ENCODE measurements at places on chromosomes 4 and X. TPM values are rescaled to one million over a fixed set of nuclear protein-coding genes. Genes with fewer than 3 reads are reported as not detected.

Gene KCTD8
- total RNA-seq = not detected

GRCh38 chr4:4783847-4784246 lies 75.6 kb upstream of the MSX1 start:
- no peak for DNase-seq

Gene SLC9B1
- total RNA-seq = 1.4 TPM

DNA sequence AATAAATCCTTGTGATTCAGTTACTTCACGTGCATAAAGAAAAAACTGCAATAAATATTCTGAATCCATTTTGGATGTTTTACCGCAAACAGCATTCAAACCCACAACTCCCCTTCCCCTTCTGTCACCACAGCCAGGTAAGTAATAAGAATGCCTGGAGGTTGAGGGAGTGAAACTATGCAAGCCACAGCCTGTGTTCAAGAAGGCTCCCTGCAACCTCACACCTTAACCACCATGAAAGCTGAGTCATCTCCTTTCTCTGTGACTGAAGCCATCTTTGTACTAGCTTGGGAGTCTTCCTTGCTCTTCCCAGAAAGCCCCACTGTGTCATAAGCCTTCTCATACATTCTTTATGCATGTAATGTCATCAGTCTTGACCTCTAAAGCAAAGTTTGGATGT lies 297.0 kb upstream of the PUDP start:
- DNase-seq = no peak

Gene PABPC4L
- total RNA-seq = not detected

DNA sequence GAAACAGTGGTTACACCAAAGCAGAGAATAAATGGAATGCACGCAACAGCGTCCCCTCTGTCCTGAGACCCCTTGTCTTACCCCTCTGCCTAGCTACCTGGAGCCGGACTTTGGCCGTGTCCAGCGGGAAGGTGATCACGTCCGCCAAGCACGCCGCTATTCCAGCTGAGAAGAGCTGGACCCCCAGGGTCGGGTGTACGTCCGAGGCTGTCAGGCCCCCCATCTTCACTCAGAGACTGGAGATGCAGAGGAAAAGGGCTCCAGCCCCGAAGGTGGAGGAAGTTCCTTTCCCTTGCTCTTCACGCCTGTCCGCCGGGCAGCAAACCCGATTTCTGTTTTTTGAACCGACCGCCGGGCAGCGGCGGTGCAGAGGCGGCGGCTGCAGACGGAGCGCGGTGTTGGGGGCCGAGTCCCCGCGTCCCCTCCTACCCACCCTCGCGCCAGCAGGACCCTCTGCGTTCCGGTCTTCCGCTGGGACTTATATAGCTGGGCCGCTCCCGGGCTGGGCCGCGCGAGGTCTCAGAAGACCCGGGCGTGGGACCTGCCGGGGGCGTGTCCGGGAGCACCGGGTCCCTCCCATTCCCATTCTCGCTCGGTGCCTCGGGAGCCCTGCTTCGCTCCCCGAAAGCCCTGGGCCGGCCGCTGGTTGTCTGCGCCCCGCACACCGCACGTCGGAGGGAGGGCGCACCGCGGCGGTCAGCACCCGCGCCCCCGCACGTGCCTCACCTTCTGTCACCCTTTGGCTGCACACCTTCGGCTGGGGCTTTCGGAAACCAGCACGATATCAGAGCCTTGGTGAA lies at the start of gene UCP1:
TSS of gene UCP1 (minus strand) at position 455 of the 800 bp plus-strand sequence. CDS start at position 223, 232 bp downstream.
- DNase-seq = no peak

Gene CXXC4
- total RNA-seq = 0.07 TPM

DNA sequence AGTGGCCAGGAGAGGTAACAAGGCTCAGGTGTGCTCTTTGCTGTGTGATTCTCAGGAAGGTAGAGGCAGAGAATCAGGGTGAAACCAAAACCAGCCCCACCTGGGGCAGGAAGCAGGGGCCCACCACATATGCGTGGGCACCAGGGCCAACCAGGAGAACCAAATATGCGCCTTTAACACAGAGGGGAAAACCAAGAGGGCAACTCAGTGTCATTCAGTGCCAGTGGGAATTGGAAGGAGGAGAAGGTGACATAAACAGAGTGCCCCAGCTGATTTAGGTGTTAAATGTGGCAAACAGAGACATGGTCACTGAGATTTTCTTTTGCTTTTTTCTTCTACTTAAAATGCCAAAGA lies 106.8 kb upstream of the MAMLD1 start:
- DNase-seq = no peak

DNA sequence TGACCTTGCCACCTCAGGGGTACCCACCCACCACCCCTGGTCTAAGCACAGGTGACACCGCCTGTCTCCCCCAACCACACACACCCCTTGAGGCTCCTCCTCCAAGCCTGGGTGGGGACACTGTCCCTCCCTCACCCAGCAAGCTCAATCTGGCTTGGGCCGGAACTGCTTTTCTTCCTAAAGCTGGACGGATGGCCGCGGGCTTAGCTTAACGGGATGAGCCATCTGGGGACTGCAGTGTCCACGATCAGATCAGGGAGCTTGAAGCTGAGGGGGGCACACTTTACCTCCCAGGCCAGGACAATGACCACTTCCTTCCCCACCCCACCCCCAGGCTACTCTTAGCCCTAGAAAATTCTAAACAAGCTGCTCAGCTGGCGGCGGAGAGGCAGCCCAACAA lies 1.0 kb upstream of the SLC6A8 start:
- no peak for DNase-seq

GRCh38 chr4:95742179-95742578 lies 97.7 kb upstream of the PDHA2 start:
- no peak for DNase-seq

DNA sequence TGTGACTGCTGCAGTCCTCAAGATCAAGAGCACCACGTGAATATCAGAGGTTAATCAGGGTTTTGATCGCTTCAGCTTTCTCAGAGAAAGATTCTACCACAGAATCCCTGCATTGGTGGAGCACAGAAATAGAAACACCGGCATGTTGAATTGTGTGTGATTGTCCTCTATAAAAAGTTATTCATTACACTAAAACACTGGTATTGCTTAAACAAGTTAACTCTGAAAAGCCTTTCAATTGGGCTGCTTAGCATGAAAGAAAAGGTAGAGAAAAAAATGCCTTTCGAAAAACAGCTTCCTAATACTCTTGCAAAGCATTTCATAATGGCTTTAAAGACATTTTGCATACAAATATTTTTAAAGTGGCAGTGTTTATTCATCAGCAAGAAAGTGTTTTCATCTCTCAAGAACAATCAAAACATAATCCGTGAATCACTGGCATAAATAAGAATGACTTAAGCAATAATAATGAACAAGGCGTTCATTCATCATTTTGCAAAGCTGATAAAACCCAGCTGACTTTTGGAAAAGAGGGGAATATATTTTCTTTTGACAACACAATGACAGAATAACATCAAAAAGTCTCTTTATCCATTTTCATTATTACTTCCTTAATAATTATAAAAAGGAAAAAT lies 61.1 kb downstream of the HELT start:
- no peak for DNase-seq
